Activated naive CD4-positive, alpha-beta T cell treated with Interleukin-2 at 50 U/mL for 16 hours (primary cell): ENCODE measurements at places on chromosomes 7 and 10.
A peak's percentile ranks its signal among the peaks of the same experiment; 100 is the strongest.

DNA sequence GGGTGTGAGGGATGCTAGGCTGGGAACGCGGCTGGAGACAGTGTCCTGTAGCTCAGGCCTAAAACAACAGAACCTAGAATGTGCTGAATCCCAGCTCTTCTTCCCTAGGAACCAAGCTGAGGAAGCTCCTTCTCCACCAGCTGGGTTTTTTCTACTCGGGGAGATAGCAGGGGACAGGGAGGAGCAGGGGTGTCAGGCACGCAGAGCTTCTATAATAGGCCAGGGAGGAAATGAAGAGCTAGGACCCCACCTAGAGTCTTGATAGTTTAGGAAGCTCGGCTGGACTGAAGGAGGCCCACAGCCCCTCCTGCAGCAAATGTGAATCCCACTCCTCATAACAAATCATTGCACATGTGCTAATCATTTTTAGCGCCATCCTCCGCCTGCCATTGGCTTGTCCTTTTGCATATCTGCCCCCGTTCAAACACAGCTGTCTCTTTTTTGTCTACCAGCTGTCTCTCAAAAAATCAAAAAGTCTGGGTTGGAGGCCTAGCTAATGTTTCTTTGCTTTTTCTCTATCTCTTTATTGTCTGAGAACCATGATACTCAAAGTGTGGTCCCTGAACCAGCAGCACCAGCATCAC, 24.1 kb upstream of the FAM180A start:
- DNase-seq: no peak

- DNase-seq: no peak
Measured at GRCh38 chr10:103610083-103610472, 116.6 kb downstream of the NEURL1 start.

GRCh38 chr7:134334408-134334807, 17.7 kb upstream of the SLC35B4 start:
- no peak for DNase-seq

- DNase-seq: no peak
Measured at GRCh38 chr7:31948029-31948428, 122.2 kb downstream of the PDE1C start.

DNA sequence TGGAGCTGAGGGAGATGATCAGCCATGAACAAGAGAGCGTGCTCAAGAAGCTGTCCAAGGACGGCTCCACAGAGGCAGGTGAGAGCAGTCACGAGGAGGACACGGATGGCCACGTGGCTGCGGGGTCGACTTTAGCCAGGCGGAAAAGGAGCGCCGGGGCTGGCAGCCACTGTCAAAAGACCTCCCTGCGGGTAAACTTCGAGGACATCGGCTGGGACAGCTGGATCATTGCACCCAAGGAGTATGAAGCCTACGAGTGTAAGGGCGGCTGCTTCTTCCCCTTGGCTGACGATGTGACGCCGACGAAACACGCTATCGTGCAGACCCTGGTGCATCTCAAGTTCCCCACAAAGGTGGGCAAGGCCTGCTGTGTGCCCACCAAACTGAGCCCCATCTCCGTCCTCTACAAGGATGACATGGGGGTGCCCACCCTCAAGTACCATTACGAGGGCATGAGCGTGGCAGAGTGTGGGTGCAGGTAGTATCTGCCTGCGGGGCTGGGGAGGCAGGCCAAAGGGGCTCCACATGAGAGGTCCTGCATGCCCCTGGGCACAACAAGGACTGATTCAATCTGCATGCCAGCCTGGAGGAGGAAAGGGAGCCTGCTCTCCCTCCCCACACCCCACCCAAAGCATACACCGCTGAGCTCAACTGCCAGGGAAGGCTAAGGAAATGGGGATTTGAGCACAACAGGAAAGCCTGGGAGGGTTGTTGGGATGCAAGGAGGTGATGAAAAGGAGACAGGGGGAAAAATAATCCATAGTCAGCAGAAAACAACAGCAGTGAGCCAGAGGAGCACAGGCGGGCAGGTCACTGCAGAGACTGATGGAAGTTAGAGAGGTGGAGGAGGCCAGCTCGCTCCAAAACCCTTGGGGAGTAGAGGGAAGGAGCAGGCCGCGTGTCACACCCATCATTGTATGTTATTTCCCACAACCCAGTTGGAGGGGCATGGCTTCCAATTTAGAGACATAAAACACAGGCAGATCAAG, 3.3 kb downstream of the GDF2 start:
- DNase-seq: no peak

GRCh38 chr10:101284101-101284743, 55.0 kb upstream of the LBX1 start:
- DNase-seq: no peak

GRCh38 chr7:20713792-20714191, 72.9 kb downstream of the SP8 start:
- DNase-seq: no peak

DNA sequence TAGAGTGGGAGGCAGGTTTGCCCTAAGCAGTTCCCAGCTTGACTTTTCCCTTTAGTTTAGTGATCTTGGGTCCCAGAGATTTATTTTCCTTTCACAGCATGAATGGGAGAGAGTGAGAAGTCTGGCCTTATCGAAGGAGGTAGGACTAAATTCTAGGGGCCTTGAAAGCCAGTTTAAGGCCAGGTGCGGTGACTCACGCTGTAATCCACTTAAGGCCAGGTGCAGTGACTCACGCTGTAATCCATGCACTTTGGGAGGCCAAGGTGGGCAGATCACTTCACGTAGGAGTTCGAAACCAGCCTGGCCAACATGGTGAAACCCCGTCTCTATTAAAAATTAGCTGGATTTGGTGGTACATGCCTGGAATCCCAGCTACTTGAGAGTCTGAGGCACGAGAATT, 392.2 kb downstream of the ACTR3B start:
- DNase-seq: no peak

GRCh38 chr10:61321041-61321857, 131.9 kb downstream of the TMEM26 start:
- no peak for DNase-seq

DNA sequence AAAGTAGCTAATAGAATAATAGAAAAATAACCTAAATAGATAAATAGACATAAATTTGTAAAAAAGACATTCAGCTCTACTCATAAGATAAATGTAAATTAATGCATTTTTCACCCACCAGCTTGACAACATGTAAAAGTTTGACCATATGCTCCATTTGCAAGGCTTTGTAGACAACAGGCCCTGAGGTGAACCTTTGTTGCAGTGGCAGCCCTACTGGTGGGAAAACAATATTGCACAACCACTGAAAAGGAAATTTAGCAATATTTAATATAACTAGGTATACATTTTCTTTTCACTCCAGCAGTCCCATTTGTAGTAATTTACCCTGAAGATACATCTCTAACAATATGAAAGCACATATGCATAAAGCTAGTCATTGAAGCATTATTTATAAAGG, 39.0 kb upstream of the ADRA2A start:
- no peak for DNase-seq

DNA sequence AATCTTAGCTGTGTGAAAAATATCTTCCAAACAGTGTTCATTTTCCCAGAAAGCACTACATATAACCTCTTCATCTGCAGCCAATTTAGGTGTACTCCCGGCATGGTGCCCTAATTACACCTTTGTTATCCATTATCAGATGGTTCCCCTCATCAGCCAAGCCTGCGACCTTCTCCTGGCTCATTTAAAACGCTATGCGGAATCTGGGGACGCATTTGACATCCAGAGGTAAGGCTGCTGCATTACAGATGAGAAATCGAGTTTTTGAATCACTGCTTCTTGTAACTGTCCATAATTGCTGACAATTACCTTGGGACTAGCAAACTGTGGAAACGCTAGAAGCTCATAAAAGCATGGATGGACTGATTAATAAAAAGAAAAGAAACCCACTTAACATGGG, 109.5 kb downstream of the PARP12 start:
- no peak for DNase-seq

- no peak for DNase-seq
Measured at GRCh38 chr10:86068231-86069054, 298.2 kb downstream of the GRID1 start.

GRCh38 chr10:126908729-126909128, 3.5 kb downstream of the DOCK1 start:
- no peak for DNase-seq

DNA sequence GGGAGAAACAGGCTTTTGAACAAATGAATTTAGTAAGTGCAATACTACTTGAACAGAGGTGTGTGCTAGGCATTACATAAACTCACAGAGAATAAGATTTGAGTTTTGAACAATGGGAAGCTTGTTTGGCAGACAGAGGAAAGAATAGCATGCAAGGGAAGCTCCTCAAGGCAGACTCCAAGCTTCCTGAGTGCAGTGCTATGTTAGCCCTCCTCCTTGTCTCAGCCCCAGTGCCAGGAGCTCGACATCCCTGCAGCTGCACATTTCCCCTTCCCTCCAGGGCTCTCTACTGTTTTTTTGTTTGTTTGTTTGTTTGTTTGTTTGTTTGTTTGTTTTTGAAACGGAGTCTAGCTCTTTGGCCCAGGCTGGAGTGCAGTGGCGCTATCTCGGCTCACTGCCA, 237.5 kb downstream of the IPMK start:
- DNase-seq: no peak

GRCh38 chr7:127922656-127923055, 108.6 kb downstream of the LRRC4 start:
- no peak for DNase-seq

DNA sequence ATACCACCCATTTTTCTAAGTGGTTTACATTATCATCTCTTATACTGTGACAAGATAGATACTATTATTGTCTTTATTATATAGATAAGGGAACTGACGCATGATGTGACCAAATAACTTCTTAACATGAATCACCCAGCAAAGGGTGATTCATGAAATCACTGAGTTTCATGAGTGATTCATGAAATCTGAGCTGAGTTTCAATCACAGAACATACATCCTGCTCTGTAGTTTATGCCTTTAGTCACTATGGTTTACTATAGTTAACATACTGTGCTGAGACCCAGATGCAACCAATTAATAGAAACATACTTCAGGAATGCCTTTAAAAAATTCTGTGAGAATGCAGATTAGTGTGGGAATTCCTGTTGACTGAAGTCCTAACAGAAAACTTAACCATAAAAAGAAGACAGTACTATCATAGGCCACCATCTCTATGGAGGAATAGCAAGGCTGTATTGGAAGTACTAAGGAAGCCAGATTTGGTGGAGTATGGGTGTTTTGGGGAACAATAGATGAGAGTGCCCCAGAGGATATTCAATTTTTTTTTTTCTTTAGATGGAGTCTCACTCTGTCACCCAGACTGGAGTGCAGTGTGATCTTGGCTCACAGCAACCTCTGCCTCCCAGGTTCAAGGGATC, 43.1 kb upstream of the SEMA3A start:
- DNase-seq: no peak

GRCh38 chr7:85566095-85566794, 379.4 kb upstream of the SEMA3D start:
- no peak for DNase-seq

GRCh38 chr7:128661446-128661845, 10.6 kb upstream of the GARIN1A start:
- no peak for DNase-seq

DNA sequence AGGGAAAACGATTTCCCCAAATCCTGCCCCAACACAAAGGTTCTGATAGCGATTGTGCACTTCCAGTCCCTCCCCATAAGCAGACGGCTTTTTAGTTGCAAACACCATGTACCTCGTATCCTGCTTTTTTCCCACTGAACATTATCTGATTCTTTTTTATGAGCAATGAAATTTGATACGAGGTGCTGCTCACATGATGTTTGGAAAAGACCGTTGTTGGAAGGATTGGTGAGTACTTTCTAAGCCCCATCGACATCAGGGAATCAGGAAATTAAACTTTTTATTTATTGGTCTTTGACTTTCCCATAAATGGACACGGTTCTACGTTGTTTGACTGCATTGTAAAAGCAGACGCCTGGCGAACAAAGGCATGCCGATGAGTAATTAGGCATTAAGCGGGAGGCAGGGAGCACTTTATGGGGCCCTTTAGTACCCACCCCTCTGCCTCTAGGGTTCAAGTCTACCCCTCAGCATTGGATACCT, 49.4 kb downstream of the TEX36 start:
- DNase-seq: no peak

DNA sequence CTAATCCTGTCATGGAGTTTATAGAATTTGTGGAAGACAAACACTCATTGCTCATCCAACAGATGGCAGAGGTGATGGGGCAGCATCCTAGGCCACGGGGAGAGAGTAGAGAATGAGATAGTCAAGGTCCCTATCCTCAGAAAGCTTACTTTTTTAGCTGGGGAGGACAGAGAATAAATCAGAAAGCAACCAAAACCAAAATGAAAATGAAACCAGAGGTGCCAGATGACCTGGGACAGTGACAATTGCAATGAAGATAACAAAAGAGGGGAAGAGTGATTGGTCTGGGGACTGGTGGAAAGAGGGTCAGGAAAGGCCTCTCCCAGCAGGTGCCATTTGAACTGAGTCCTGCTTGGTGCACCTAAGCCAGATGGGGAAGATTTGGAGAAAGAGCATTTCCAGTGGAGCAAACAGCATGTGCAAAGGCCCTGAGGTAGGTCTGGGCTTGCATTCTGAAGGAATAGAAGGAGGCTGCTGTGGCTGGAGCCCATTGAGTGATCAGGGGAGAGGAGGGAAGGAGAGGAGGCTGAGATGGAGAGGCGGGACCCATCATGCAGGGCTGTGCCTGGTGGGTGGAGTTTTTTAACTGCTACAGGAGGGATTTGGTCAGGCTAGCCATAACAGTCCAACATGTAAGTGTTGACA, 164.1 kb downstream of the RPS24 start:
- no peak for DNase-seq

DNA sequence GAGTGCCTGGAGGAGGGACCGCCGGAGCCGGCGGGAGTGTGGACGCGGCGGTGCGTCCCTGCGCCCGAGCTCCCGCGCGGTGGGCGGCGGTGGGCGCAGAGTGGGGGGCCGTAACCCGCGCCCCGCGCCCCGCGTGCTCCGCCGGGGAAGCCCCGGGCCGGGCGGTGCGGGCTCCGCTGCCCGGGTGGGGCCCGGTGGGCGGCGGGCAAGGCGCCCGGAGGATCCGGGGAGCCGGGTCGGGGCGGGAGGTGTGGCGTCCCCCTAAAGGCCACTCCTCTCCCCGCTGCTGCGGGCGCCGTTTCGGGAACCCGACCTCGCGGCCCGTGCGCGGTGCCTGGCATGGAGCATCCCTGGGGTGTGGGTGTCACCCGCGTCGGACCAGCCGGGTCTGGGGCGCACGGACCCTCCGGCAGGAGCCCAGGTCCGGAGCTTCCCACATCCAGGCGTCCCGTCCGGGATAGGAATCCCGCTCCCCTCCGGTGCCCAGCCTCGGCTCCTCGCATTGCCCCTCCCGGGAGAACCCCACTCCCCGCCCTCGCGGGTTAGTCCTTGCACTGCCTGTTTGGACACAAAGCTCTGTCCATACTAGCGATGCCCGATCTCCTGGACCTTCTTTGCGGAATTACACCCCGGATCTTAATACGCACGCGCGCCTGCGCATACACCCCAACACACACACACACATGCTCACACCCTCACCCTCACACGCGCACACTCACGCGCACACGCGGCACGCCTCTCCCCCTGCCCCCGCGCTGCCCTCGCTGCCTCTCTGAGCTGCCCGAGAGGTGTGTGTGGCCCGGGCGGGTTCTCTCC, 723 bp downstream of the MTURN start:
- DNase-seq: peak; percentile 61

DNA sequence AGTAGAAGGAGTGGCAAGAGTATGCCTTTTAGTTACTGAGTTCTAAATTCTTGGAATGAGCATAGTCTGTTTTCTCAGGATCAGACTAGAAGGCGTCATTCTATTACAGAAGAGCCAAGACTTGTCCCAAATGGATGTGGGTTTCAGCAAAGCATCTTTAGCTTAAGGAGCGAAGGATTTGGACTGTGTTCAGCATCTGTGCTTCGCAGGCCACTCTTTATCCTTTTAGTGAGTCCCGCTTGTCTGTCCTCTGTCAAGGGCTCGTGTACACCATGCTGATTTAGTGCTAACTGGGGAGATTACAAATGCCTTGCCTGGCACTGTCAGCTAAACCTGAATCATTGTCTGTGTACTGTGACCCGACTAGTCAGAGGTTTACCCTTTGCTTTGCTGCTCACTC, 465.7 kb downstream of the AUTS2 start:
- DNase-seq: no peak
